ENCODE measurements at places on chromosomes 3 and 15. TPM values are rescaled to one million over a fixed set of nuclear protein-coding genes. Genes with fewer than 3 reads are reported as not detected.
A peak's percentile ranks its signal among the peaks of the same experiment; 100 is the strongest.

CPEB1 gene
- not detected for total RNA-seq

ZXDC gene
- total RNA-seq: 23.9 TPM

SHC4 gene
- 2.8 TPM for total RNA-seq

ISL2 gene
- 3.7 TPM for total RNA-seq

ZBBX gene
- not detected for total RNA-seq

RHCG gene
- total RNA-seq: not detected

AADACL2 gene
- total RNA-seq: not detected

SLC24A5 gene
- not detected for total RNA-seq

CLSTN2 gene
- not detected for total RNA-seq

LRRN1 gene
- 0.10 TPM for total RNA-seq

CPB1 gene
- total RNA-seq: not detected

ZIC1 gene
- total RNA-seq: not detected

ADPRH gene
- total RNA-seq: 8.6 TPM

CFAP91 gene
- total RNA-seq: not detected

RBSN gene
- 19.4 TPM for total RNA-seq

- no peak for DNase-seq
These were observed 189.4 kb downstream of the TBC1D5 start for GRCh38 chr3:17553080-17553479.

DNA sequence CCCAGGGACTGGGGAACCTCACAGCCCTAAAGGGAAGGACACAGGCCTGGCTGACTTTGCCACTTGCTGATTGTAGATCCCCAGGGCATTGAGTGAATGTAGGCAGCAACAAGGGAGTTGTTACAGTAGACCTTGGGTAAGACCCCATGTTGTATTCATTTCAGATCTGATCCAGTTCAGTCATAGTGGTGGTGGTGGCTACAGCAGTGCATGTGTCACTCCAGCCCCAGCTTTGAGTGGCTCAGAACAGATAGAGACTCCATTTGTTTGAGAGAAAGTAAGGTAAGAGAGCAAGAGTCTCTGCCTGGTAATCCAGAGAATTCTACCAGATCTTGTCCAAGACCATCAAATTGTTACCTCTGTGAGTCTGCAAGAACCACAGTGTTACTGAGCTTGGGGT lies 278.7 kb upstream of the SATB1 start:
- DNase-seq: no peak

DNA sequence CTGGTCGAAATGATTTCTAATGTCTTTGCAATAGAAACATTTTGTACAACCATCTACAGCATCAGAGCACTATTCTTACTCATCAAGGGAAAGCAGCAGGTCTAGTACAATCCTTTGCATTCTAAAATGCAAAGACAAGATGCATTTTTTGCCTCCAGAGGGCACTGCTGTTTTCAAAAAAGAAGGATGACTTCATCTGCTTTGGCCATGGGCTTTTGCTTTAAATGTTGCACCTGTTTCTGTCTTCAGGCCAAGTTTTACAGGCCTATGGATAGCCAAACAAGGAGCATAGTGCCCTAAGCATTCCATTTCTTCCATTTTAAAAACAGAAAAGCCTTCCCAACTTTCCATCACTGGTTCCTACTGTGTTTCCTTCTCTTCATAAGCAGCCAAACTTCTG lies 3.4 kb downstream of the PARP9 start:
- peak; percentile 65 for DNase-seq

DNA sequence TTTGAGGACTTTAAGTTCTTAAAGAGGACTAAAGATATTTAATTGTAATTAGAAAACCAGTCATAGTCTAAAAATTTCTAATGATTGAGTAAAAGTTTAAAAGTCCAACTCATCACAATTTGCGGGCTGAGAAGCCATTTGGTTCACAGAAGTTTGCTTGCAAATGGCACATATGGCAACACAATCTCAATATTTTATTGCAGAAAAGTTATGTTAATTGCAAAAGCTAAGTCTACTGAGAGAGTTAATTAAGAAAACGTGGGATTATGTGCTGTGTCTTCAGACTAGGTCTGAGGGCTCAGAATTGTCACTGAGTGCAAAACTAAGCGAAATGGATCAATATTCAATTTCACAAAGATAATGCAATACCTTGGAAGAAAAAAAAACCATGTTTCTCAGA lies 289.7 kb downstream of the PYDC2 start:
- no peak for DNase-seq

DNA sequence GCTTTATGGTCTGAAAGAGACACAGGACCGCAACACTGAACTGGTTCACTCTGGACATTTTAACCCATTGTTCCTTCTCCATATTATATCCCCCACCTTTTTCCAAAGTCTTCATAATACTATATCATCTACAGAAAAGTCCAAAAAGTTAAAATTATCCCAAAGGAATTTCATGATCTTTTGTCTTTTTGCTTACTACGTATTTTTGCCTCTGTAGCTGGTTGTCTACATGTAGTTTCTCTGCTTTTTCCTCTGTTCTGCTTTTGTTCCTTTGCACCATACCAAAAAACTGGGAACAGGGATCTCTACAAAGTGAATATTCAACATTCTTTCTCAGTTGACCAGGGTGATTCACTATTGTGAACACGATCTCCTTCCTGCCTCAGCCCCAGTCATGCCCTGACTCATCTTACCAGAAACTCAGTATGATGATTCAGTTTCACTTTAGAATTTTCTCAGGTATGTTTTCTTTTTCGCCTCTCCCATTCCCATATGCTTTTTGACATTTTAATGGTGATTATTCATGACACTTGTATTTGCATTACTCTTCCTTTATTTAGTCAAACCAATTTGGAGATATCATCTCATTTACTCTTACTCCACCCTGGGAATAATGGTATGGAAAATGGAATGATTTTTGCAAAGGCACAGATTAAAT lies 14.5 kb downstream of the EMC4 start:
- DNase-seq: peak; percentile 45

DNA sequence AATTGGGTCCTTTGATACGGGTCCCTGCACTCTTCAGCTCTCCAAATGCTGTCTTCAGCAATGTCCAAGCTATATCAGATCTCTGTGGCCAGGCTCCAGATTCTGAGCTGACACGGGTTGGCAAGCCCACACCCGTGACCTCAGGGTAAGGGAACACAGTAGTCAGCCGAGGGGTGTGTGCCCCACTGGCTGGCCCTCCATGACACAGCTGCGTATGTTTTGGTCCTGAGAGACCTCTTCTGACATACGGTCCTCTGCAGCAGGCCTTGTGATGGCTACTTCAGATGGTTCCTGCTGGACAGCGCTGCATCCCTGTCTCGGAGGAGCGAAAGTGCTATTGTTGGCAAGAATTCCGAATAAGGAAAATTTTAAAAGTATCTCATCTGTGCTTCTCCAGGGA lies 85.2 kb upstream of the ADAMTS17 start:
- no peak for DNase-seq

GRCh38 chr3:58341376-58341775 lies 8.7 kb downstream of the PXK start:
- no peak for DNase-seq

DNA sequence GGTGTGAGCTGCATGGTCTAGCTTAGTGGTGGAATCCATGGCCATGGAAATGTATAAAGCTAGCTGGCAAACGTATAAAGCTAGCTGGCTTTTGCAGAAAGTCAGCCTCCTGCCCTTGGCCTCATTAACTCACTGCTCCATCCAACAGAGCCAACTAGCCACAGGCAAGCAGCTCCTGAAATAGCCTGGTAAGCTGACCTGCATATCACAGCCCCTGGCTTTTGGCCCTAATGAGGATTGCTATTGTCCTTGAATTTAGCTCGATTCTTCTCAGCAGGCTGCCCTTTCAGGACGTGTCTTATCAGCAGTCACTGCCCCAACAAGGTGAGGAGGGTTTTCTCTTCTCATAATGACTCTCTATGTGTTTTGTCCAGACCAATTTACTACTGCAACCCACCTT lies 446.8 kb downstream of the WDR72 start:
- DNase-seq: no peak

- DNase-seq: no peak
These were observed 100.9 kb downstream of the MYO5A start for GRCh38 chr15:52427804-52428203.

- DNase-seq: no peak
These were observed 18.9 kb upstream of the GOLGB1 start for GRCh38 chr3:121768452-121768851.

GRCh38 chr15:48939648-48940047 lies 24.1 kb downstream of the SHC4 start:
- DNase-seq: no peak

DNA sequence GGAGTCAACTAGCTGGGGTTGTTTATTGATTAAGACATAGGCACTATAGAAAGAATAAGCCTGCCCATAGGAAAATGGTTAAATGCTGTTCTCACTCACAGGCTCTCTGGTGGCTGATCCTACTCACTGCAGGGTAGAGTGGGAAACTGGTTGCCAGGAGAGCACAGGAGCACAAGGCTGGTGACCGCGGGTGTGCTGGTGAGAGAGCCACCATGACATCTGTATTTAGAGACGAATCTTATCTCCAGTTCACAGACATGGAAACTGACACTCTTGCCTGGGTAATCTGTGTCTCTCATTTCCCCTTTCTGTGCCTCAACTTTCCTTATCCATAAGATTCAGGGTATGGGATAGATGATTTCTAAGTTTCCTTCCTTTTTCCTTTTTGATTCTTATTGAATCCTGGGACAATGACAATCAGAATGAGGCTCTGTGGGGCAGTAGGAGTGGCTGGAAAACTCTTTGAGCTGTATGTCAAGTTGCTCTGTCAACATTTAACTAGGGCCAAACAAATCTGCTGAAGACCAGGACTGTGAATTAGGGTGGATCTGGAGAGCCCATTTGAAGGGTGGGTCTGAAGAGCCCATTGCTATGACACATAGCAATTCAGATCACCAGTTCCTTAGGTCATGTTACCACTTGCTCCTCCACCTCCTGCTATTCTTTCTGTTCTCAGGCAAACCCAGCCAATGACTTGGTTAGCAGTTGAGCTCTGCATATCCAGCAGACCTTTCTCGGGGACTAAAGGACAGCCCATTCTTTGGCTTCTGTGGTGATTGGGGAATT lies 286.1 kb upstream of the TBL1XR1 start:
- no peak for DNase-seq

DNA sequence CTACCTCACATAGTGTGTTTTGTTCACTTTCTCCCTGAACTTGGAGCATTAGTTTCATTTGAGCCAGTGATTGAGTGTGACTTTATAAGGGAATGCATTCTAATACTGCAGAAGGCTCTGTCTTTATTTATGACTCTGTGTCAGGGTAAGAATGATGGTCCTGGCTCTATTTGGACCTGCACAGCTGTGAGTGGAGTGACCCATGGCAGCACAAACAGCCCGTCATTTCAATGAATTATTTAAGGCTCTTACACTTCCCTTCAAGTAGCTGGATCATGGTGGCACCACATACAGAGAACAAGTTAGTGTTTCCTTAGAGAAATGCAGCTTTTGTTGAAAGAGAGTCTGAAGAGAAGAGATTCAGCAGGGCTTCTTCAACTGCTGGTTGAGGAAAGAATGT lies 16.4 kb downstream of the TMEM108 start:
- DNase-seq: no peak

- DNase-seq: no peak
These were observed 315.5 kb upstream of the AZI2 start for GRCh38 chr3:28664123-28664522.

DNA sequence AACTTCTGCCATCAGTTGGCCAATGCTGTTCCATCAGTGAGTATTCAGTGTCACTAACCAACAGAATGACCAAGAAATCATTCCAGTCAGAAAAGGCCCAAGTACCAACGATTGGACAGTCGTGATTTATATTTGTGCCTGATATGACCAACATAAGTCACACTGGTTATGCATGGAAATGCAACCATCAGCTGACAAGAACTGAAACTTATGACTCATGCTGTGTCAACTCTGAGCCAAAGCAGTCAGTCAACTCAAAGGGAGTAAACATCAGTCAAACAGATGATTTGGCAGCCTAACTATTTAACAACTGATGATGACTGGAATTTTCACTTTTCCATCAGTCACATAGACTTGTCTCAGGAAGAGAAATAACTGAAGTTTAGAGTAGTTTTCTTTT lies 142.4 kb downstream of the ANXA2 start:
- peak; percentile 37 for DNase-seq

Data from activated CD4-positive, alpha-beta memory T cell treated with anti-CD3 and anti-CD28 coated beads, Interleukin-2, amount 10 ng/mL, durations not matched to agents 7 days and 5 days (primary cell).